ENCODE measurements at places on chromosomes 1 and 21.

- no peak for DNase-seq
Observed at GRCh38 chr1:99533909-99534637, 111.8 kb upstream of the PALMD start.

- DNase-seq = no peak
Observed at GRCh38 chr1:108691128-108691941, 775 bp upstream of the PRPF38B start.

- no peak for DNase-seq
Observed at GRCh38 chr1:38194472-38194871, 147.9 kb upstream of the POU3F1 start.

- no peak for DNase-seq
Observed at GRCh38 chr1:60988891-60989290, 93.5 kb upstream of the NFIA start.

- no peak for DNase-seq
Observed at GRCh38 chr1:188023206-188023605, 1194.5 kb downstream of the PLA2G4A start.

- no peak for DNase-seq
Observed at GRCh38 chr1:219293410-219293809, 119.7 kb downstream of the LYPLAL1 start.

DNA sequence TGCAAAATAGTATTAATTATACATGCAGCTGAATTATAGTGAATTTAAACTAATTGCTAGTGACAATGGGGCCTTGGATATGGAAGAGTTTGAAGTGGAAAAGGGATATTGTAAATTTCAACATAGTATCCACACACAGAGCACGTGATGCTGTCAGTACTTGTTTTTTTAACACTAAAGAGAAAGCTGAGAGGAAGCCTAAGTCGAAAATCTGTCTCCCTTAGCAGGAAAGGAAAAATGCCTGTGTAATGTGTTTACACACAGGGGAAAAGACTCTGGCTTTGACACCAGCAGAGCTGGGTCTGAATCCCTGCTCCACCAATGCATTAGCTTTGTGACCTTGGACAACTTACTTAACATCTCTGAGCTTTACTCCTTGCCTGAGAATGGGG is 42.6 kb downstream of the PCSK9 start:
- DNase-seq = no peak

GRCh38 chr1:175763797-175764196 is 20.4 kb upstream of the TNR start:
- DNase-seq = no peak

- no peak for DNase-seq
Observed at GRCh38 chr1:208997726-208998312, 585.7 kb upstream of the CAMK1G start.

DNA sequence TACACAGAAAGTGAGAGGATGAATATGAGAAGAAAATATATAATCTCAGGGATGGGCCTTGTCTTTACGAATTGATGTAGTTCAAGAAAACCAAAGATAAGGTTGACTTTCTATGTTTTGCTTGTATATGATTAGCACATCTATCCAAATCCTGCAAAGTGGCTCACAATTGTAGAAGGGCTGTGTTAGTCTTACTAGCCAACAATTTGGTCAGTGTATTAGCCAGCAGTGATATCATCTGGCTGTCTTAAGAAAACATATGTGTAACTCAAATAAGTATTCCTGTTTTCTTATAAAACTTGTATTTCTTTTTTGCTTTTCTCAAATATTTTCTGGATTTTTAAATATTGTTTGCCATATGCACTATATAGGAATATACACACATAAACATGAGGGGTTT is 5.5 kb downstream of the SDCCAG8 start:
- no peak for DNase-seq

DNA sequence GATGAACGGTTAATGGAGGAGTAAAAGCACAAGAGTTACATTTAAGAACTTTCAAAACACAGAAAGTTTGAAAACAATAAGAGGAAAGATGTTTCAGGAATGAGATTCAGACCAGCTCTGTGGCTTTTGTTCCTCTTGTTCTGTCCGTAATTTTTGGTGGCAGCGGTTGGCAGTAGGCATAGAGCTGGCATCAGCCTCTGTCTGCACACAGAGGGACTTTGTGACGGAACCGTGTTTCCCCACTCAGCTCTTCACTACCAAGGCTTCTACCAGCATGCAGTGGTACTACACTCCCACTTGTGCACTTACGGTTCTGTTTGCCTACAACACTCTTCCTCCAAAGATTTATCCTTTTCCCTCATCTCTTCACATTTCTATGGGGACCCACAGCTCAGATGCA is 212.8 kb downstream of the DSCAM start:
- DNase-seq = no peak

DNA sequence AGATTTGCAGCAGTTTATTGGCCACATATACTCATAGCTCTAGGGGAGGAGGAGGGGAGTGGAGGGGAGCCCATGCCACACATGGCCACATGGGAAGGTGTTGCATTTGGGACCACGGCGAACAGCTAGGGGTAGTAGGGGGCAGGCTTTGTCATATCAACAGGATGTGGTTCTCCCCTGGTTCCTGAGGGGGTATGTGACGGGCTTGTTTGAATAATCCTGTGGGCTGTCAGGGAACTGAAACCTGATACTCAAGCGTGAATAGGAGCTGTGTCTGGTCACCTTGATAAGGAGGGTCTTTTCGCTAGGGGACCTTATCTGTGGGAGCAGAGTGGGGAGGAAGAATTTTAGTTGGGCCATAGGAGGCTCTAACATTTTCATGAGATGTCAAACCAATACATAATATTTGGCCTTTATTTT is 264.7 kb downstream of the CTH start:
- no peak for DNase-seq

GRCh38 chr1:192399161-192399560 is 82.4 kb downstream of the RGS21 start:
- no peak for DNase-seq

DNA sequence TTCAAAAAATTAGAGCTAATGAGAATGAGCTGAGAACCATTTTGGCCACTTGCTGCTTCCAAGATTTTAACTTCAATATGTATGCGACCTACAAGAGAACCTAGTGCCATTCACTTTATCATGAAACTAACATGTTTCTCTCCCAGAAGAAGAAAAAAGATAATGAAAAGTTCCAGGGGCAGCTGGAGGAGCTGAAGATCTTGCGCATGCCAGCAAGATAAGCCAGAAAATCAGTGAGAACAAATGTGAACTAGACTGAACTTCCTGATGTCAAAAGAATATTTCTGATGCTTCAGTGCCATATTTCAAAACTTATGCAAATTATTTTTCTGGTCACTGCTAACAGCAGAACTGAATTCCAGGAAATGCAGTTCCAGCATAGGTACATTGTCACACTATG is 1265.1 kb downstream of the BRINP3 start:
- DNase-seq = no peak

- DNase-seq = no peak
Observed at GRCh38 chr1:70945251-70945650, 102.4 kb downstream of the PTGER3 start.

GRCh38 chr1:183281039-183281438 is 95.0 kb downstream of the LAMC2 start:
- DNase-seq = no peak

DNA sequence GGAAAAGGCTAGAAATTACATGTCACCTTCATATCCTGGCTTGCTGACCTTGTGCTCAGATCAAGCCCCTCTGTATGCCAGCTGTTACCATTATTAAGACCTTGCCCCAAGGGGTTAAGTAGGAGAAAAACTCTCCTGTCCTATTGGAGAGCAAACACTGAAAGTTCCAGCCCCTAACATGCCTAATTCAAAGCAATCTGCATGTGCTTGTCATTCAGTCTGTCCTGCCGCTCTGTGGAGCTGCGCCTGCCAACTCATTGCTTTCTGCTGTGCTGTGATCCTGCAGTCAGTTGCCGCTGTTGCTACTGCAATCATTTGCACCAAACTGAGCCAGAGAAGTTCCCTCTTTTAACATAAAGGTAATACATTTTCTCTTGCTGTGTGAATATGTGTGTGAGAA is 113.4 kb downstream of the DISP1 start:
- no peak for DNase-seq

DNA sequence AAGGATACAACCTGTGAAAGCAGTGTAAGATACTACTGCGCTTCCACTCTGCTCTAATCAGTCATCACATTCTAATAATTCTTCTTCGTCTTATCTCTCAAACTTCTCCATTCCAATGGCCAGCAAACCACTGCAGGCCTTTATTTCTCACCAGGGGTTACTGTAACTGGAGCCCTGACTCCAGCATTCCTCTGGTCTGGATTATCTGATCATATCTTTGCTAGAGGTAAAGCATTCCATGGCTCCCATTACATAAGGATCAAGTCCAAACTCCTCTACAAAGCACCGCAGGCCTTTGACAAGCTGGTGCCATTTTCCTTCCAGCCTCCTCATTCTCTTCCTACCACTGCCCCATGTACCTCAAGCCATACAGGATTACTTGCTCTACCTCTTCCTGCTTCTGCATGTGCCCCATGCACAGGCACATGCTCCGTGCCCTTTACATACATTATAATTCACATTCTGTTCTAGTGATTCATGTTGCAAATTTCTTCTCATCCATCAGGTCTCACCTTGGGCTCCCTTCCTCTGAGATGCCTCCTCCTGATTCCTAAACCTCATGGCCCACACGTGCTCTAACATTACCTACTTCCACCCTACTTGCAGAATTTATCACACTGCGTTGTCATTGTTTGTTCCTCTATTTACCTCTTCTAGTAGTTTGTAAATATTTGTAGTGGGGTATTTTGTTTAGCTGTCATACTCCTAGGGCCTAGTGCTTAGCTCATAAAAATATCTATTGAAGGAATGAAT is 9.3 kb upstream of the SERBP1 start:
- DNase-seq = no peak

- no peak for DNase-seq
Observed at GRCh38 chr1:19909392-19909791, 14.0 kb downstream of the PLA2G2E start.

DNA sequence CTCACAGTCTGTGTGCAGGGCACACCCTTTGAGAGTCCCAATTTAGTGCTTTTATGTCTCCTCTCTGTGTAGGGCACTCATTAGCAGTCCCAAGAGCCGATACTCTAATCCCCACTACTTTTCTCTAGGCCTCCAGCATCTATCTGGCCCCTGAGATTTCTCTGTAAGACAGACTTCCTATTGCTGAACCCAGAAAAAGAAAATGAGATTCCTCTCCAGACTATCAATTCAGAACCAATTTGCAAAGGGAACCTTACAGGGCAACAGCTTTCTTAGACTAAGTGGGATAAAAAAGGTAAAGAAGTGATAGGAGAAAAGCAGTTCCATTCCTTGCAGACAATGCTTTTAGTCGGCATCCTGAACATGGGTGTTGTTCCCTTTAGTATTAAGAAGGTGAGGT is 172.2 kb downstream of the EDEM3 start:
- no peak for DNase-seq

GRCh38 chr1:1364266-1364665 is 5.9 kb upstream of the MXRA8 start:
- DNase-seq = no peak

- DNase-seq = no peak
Observed at GRCh38 chr1:247409869-247410544, 6.0 kb upstream of the NLRP3 start.

GRCh38 chr1:56676571-56677035 is 31.5 kb downstream of the PRKAA2 start:
- DNase-seq = no peak

- peak; percentile 43 for DNase-seq
Observed at GRCh38 chr21:17612565-17613241, at the start of gene BTG3. Gene BTG3 (minus strand): TSS chr21:17612901. CDS start chr21:17609144, 3,757 bp downstream.

GRCh38 chr1:166937962-166938361 is 37.4 kb downstream of the ILDR2 start:
- DNase-seq = no peak

DNA sequence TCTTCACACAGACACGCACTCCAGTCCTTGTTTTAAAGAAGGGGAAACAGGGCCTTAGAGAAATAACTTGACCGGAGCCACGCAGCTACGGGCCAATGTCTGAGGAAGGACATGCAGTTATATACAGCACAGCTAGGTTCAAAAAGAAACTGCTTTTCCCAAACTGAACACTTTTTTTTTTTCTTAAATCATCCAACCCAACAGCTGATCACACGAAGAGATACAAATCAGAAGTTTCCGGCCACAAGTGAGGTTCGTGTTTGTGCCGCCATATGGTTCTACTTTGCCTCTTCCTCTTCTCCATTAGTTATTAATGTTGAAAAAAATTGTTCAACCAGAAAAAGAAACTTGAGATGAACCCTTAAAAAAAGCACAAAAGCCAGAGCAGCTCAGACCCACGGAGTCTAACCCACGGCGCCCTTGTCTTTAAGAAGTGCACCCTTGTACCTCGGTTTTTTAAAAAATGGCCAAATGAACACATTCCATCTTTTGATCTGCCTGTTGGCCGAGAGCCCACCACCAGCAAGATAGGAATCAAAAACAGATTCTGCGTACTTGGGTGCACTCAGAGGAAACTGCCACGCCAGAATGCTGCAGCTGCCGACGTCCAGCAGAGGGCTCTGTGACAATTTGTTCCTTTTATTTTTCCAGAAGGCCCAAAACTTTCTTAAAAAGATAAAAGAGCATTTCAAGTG is 78.9 kb downstream of the SLC66A1 start:
- DNase-seq = peak; percentile 41

GRCh38 chr21:44000360-44000759 is 11.7 kb upstream of the TRAPPC10 start:
- no peak for DNase-seq

GRCh38 chr1:164101802-164102201 is 457.2 kb upstream of the PBX1 start:
- no peak for DNase-seq

GRCh38 chr1:175857756-175858155 is 114.4 kb upstream of the TNR start:
- no peak for DNase-seq

DNA sequence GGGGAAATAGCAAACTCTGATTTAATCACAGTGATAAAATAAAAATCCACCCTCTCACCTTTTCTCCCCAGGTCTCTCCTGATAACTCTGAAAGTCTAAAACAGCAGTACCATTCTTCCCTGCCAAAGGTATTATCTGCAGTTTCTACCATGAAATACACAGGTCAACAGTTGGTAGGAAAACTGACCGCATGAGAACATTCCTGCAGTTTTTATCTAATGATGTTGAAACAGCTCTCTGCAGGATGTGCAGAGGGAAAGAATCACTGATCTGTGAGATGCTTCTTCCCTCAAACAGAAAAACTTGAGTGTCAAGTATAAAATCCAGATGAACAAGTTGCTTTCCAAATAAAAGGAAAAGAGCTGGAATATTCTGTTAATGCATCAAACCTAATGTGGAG is 39.1 kb downstream of the KCNJ6 start:
- DNase-seq = no peak

- no peak for DNase-seq
Observed at GRCh38 chr21:46255758-46256337, 27.3 kb upstream of the LSS start.
